ENCODE measurements at places on chromosomes 1 and 21. TPM values are rescaled to one million over a fixed set of nuclear protein-coding genes. Genes with fewer than 3 reads are reported as not detected.

DNA sequence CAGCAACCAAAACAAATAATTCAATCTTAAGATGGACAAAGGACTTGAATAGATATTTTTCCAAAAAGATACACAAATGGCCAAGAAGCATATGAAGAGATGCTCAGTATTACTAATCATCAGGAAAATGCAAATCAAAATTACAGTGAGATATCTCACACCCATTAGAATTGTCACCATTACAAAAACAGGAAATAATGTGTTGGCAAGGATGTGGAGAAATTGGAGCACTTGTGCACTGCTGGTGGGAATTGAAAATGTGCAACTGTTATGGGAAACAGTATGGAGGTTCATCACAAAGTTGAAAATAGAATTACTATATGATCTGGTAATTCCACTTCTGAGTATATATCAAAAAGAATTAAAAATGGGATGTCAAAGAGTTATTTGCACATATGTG, 83.2 kb downstream of the SH3GLB1 start:
- no peaks in the 10 kb centered on the region for H3K27me3 ChIP-seq
- H3K27ac ChIP-seq: peak overlapping the region; percentile 60
- DNase-seq: no peak
- no peak overlapping the region for H3K4me3 ChIP-seq
- H3K4me1 ChIP-seq: peaks cover 28% of the 10 kb centered on the region
- H3K36me3 ChIP-seq: no peaks in the 10 kb centered on the region

- H3K4me1 ChIP-seq: peaks cover 16% of the 10 kb centered on the region
- no peaks in the 10 kb centered on the region for H3K27me3 ChIP-seq
- no peak overlapping the region for H3K4me3 ChIP-seq
- H3K36me3 ChIP-seq: peaks cover 7% of the 10 kb centered on the region
- peak; percentile 57 for DNase-seq
Observed at GRCh38 chr1:206457408-206458120, 12.7 kb upstream of the IKBKE start.

DNA sequence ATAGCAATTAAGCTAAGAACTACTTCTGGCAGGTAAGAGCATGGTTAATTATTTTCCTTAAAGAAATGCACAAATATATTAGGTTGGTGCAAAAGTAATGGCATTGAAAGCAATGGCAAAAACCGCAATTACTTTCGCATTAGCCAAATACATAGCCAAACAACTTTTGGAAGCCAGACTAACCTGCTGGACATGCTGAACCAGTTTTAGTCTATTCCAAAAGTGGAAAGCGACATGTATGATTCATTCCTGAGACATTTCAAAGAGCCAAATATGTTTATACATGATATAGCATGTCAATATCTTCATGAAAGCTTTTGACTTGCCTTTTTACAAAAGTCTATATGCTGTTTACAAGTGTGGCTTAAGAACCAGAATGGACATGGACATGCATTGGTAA, 23.4 kb upstream of the DR1 start:
- H3K4me1 ChIP-seq: peaks cover 49% of the 10 kb centered on the region
- peak overlapping the region; percentile 47 for H3K4me3 ChIP-seq
- H3K36me3 ChIP-seq: no peaks in the 10 kb centered on the region
- H3K27ac ChIP-seq: peak overlapping the region; percentile 36

- H3K36me3 ChIP-seq: no peaks in the 10 kb centered on the region
- no peak overlapping the region for H3K27ac ChIP-seq
- DNase-seq: no peak
- H3K27me3 ChIP-seq: peaks cover 84% of the 10 kb centered on the region
Observed at GRCh38 chr1:2805801-2806430, 4.4 kb upstream of the TTC34 start.

DNA sequence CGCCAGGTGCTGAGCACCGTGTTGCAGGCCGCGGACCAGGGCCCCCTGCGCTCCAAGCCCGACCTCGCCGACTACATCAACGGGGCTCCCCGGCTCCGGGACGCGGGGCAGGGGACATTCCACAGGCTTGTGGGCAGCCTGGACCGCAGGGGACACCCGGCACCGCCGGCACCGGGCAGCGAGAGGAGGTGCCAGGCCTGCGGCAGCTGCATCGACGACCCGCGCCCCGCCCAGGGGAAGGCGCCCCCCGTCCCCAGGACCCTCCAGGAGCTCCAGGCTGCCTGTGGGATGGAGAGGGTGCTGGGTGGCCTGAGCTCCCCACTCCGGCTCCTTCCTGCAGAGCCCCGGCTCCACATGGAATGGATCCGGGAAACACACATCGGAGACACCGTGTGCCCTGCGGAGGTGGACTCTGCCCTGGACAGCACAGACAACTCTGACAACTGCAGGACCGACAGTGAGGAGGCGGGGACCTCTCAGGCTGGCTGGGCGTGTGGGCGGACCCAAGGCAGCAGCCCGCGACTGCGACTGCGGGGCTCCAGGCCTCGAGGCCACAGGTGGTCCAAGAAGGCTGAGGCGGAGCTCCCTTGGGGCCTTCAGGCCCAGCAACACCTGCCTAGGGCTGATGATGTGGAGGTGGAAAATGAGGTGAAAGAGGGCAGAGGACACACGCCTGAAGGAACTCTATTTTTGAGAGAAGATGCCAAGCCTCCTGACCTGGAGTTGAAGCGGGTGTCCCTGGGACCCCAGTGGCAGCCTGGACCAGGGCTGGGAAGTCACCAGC, 22.8 kb downstream of the KIAA1614 start:
- H3K36me3 ChIP-seq: no peaks in the 10 kb centered on the region
- no peak overlapping the region for H3K27ac ChIP-seq
- no peaks in the 10 kb centered on the region for H3K27me3 ChIP-seq
- no peaks in the 10 kb centered on the region for H3K4me1 ChIP-seq
- no peak overlapping the region for H3K4me3 ChIP-seq
- DNase-seq: no peak

Gene MPL
- total RNA-seq: not detected

Gene MAP3K21
- total RNA-seq: 13.7 TPM

Gene SFN
- total RNA-seq: 411 TPM

DNA sequence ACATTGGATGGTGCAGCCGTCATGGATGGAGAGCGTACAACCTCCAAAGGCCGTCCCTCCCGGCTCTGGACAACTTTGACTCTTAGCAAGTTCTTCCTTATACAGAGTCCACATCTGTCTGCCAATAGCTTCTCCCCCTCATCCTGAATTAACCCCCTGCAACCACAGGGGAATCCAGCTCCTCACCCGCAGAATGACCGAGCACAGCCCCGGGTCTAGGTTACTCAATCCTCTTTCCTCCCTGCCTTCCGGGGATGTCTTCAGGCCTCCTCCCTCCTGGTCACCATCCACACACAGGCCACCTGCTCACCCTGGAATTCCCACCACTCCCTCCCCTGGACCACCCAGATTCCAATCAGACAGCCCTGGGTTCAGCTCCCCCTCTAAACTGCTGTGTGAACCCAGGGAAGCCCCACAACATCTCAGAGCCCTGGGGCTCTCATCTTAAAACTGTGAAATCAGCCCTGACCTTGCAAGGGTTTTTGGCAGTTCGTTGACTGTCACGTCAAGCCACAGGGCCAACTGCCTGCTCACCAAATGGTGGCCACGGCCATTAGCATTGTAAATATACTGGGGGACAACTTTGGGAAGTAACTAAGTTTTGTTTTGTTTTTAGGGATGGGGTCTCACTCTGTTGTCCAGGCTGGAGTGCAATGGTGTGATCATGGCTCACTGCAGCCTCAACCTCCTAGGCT, 54.2 kb downstream of the HSPG2 start:
- H3K27ac ChIP-seq: no peak overlapping the region
- no peaks in the 10 kb centered on the region for H3K27me3 ChIP-seq
- no peak for DNase-seq

DNA sequence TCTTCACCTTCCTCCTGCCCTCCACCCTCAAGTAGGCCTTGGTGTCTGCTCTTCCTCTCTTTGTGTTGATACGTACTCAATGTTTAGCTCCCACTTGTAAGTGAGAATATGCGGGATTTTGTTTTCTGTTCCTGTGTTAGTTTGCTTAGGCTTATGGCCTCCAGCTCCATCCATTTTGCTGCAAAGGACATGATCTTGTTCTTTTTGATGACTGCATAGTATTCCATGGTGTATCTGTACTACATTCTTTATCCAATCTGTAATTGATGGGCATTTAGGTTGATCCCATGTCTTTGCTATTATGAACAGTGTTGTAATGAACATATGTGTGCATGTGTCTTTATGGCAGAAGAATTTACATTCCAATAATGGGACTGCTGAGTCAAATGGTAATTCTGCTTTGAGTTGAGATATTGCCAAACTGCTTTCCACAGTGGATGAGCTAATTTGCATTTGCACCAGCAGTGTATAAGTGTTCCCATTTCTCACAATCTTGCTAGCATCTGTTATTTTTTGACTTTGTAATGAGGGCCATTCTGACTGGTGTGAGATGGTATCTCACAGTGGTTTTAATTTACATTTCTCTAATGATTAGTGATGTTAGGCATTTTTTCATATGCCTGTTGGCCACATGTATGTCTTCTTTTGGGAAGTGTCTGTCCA, 272.7 kb downstream of the SDCCAG8 start:
- H3K27ac ChIP-seq: no peak overlapping the region
- H3K4me1 ChIP-seq: peaks cover 11% of the 10 kb centered on the region
- no peaks in the 10 kb centered on the region for H3K27me3 ChIP-seq
- no peaks in the 10 kb centered on the region for H3K36me3 ChIP-seq
